Chondrocyte (in vitro differentiated cells): ENCODE measurements at places on chromosomes 4 and X.
A peak's percentile ranks its signal among the peaks of the same experiment; 100 is the strongest.

DNA sequence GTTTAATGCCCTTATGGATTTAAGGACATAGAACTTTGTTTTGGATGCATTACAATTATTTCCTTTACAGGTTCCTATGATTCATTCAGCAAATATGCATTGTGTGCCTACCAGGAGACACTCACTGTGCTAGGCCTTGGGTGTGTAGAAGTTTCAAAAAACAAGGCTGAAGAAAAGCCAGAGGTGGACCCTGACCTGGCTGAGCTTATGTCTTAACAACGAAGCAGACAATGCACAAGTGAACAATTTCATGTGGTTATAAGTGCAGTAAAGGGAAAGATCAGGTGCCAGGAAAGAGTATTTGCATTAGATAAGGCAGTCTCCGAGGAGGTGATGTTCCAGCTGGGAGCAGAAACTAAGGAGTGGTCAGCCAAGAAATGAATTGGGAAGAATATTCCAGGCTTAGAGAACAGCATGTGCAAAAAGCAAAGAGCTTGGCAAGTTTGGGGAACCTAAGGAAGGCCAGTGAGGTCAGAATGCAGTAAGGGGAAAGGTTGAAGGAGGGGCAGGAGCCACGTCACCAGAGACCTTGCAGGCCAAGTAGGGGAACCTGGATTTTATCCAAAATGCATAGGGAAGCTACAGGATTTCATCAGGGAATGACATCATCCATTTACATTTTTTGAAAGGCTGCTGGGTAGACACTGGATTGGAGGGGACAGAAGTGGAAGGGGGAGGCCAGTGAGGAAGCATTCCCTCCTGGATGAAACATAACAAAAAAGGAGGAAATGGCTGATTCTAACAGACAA lies 193.6 kb downstream of the SOWAHB start:
- DNase-seq = no peak
- no peaks in the 10 kb centered on the region for H3K36me3 ChIP-seq
- H3K27me3 ChIP-seq = no peaks in the 10 kb centered on the region

DNA sequence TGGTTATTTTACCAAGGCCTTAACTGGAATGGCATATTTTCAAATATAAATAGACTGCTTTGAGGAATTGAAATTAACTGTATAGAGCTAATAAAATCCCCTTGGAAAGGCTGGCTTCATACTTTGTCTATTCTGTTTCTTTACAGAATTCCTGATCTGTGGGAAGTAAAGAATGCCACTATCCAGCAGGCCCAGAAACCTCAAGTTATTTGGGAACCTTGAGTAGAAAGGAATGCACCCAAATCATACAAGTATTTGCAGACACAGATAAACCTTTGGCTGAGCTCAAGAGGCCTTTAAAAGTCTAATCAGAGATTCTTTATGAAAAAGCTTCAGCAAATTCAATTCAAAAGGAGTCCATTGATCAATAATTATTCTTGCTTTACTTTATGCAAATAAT lies 975.7 kb upstream of the PABPC4L start:
- no peak for DNase-seq
- H3K27ac ChIP-seq = peak overlapping the region; percentile 38
- H3K4me3 ChIP-seq = no peak overlapping the region
- H3K27me3 ChIP-seq = no peaks in the 10 kb centered on the region

GRCh38 chrX:153870791-153871360 lies 15.1 kb downstream of the L1CAM start:
- H3K27ac ChIP-seq = no peak overlapping the region
- peak; percentile 89 for DNase-seq
- no peaks in the 10 kb centered on the region for H3K27me3 ChIP-seq
- H3K36me3 ChIP-seq = no peaks in the 10 kb centered on the region
- no peaks in the 10 kb centered on the region for H3K4me1 ChIP-seq

DNA sequence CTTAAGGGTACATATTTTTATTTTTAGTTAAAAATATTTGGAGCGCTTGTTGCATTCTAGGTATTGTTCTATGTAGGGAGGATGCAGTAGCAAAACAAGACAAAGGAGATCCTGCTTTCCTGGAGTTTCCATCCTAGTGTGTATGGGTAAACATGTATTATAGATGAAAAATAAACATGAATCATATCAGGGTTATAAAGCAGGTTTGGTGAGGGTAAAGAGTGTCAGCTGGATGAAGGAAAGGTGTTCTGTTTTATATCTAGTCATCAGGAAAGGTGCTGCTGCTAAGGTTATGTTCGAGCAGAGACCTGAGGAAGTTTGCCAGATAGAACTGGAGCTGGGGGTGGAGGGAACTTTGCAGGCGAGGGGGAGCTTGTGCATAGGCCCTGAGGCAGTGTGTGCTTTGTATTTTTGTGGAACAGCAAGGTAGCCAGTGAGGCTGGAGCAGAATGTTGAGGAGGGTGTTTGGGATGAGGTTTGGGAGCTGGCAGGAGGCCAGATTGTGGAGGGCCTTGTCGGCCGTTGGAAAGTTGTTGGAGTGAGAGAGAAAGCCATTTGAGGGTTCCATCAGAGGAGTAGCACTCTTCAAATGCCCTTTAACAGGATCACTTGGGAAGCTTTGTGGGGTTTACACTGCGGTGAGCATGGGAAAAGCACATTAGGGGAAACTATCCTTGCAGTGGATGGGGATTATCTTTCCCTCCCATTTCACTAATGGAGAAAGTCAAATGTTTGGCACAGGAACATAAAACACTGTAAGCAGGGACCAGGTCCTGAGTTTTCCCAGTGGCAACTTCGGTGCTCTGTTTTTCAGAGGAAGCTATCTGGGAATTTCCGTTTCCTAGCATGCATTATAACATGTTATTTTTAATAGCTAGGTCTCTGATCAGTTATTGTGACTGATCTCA lies 35.9 kb downstream of the AFF1 start:
- no peaks in the 10 kb centered on the region for H3K27me3 ChIP-seq
- H3K4me3 ChIP-seq = no peak overlapping the region
- H3K27ac ChIP-seq = no peak overlapping the region
- DNase-seq = no peak
- H3K4me1 ChIP-seq = peaks cover 7% of the 10 kb centered on the region
- no peaks in the 10 kb centered on the region for H3K36me3 ChIP-seq

- peaks cover 2% of the 10 kb centered on the region for H3K27me3 ChIP-seq
- H3K27ac ChIP-seq = peak overlapping the region; percentile 74
- peaks cover 15% of the 10 kb centered on the region for H3K4me1 ChIP-seq
- H3K4me3 ChIP-seq = no peak overlapping the region
- no peaks in the 10 kb centered on the region for H3K36me3 ChIP-seq
- no peak for DNase-seq
Measured at GRCh38 chr4:37758226-37758625, 68.3 kb upstream of the PGM2 start.

GRCh38 chrX:3154386-3154975 lies 113.2 kb downstream of the ARSF start:
- H3K4me1 ChIP-seq = peaks cover 11% of the 10 kb centered on the region
- no peaks in the 10 kb centered on the region for H3K27me3 ChIP-seq
- no peak overlapping the region for H3K4me3 ChIP-seq
- H3K27ac ChIP-seq = no peak overlapping the region

DNA sequence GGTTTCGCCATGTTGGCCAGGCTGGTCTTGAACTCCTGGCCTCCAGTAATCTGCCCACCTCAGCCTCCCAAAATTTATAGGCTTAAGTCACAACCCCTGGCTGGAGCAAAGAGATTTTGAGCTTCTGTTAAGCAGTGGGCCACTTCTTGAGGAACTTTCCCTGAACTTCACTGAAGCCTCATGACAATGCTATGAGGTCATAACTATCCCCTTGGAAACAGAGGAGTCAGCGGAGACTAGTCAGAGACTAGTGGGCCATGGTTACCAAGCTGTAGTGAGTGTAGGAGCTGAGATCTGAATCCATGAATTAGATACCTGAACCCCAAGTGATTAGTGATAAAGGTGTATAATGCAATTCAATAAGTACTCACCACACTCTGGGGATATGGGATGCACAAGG lies 145.1 kb upstream of the MSX1 start:
- H3K36me3 ChIP-seq = peaks cover 1% of the 10 kb centered on the region
- H3K27ac ChIP-seq = no peak overlapping the region
- no peak overlapping the region for H3K4me3 ChIP-seq
- H3K27me3 ChIP-seq = no peaks in the 10 kb centered on the region
- DNase-seq = no peak

- H3K27ac ChIP-seq = no peak overlapping the region
- H3K4me3 ChIP-seq = no peak overlapping the region
- H3K36me3 ChIP-seq = peaks cover 1% of the 10 kb centered on the region
- no peaks in the 10 kb centered on the region for H3K4me1 ChIP-seq
Measured at GRCh38 chr4:62571494-62571893, 1371.4 kb downstream of the ADGRL3 start.

DNA sequence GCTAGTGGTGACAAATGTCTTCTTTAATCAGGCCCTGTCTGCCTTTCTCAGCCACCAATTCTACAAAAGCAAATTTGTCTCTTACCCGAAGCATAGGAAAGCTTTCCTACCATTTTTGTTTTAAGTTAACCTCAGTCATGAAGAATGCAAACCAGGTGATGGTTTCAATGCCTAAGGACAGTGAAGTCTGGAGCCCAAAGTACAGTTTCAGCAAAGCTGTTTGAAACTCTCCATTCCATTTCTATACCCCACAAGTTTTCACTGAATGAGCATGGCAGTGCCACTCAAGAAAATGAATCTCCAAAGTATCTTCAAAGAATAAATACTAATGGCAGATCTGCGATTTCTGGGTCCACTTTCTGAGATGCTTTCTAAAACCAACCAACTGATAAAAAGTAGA lies 23.9 kb downstream of the SRD5A3 start:
- H3K4me1 ChIP-seq = peaks cover 11% of the 10 kb centered on the region
- H3K27me3 ChIP-seq = no peaks in the 10 kb centered on the region
- no peak overlapping the region for H3K27ac ChIP-seq
- no peak for DNase-seq
- no peak overlapping the region for H3K4me3 ChIP-seq

- H3K27ac ChIP-seq = peak overlapping the region; percentile 94
- DNase-seq = no peak
- H3K4me3 ChIP-seq = peak overlapping the region; percentile 11
- H3K4me1 ChIP-seq = peaks cover 32% of the 10 kb centered on the region
- no peaks in the 10 kb centered on the region for H3K27me3 ChIP-seq
Measured at GRCh38 chrX:150084496-150085229, 146.4 kb upstream of the EOLA2 start.

GRCh38 chrX:15600049-15600448 lies 711 bp downstream of the ACE2 start:
- no peaks in the 10 kb centered on the region for H3K36me3 ChIP-seq
- DNase-seq = no peak
- no peak overlapping the region for H3K4me3 ChIP-seq

GRCh38 chr4:167509551-167509950 lies 275.3 kb upstream of the SPOCK3 start:
- H3K4me1 ChIP-seq = no peaks in the 10 kb centered on the region
- no peak for DNase-seq
- no peak overlapping the region for H3K27ac ChIP-seq
- H3K4me3 ChIP-seq = no peak overlapping the region
- H3K27me3 ChIP-seq = peaks cover 10% of the 10 kb centered on the region

DNA sequence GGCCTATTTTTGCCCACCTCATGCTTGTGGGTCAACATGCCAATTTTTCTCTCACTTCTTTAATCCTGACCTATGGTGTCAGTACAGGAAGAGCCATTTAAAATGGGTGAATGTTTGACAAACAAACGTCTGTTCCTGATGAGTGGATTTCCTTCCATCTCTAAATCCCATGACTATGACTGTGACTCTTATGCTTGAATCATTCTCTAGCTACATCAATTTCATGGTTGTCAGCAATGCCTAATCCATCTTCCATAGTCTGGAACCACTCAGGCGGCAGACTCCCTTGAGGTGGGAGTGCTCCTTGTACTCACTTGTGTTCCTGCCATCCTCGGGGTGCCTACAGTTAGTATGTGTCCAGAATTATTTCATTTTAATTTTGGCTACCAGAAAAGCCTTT lies 194.9 kb upstream of the RPS6KA3 start:
- peaks cover 5% of the 10 kb centered on the region for H3K4me1 ChIP-seq
- H3K27ac ChIP-seq = peak overlapping the region; percentile 6

DNA sequence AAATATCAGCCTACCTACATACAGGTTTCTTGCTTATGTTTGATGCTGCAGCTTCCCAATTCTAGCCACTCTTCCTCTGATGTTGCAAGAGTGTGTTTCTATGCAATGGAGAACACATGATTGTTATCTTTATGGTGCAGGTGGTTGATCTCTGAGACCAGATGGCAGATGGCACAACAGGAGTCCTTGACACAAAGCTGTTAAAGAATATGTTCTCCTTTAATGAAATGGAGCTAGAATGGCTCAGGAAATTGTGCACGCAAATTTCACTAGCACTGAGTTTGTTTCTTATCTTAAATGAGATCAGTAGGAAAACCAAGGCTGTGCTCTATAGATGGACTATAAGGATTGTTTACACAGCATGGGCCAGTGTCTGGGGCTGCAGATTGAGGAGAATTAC lies 29.9 kb upstream of the TTC29 start:
- peaks cover 6% of the 10 kb centered on the region for H3K4me1 ChIP-seq
- DNase-seq = no peak
- H3K27me3 ChIP-seq = peaks cover 2% of the 10 kb centered on the region
- H3K36me3 ChIP-seq = no peaks in the 10 kb centered on the region

- peak overlapping the region; percentile 12 for H3K4me3 ChIP-seq
- H3K4me1 ChIP-seq = peaks cover 37% of the 10 kb centered on the region
- peaks cover 5% of the 10 kb centered on the region for H3K27me3 ChIP-seq
- peaks cover 9% of the 10 kb centered on the region for H3K36me3 ChIP-seq
Measured at GRCh38 chr4:1169171-1169671, 3.2 kb downstream of the SPON2 start.

GRCh38 chr4:146033149-146033548 lies 94.5 kb upstream of the ZNF827 start:
- H3K4me1 ChIP-seq = peaks cover 3% of the 10 kb centered on the region
- H3K36me3 ChIP-seq = peaks cover 2% of the 10 kb centered on the region
- H3K27me3 ChIP-seq = no peaks in the 10 kb centered on the region

GRCh38 chrX:143378851-143379250 lies 138.4 kb downstream of the SPANXN3 start:
- no peaks in the 10 kb centered on the region for H3K4me1 ChIP-seq
- no peak overlapping the region for H3K27ac ChIP-seq
- no peak for DNase-seq

GRCh38 chrX:113675278-113675677 lies 834.6 kb upstream of the AMOT start:
- DNase-seq = no peak
- H3K4me3 ChIP-seq = no peak overlapping the region
- no peaks in the 10 kb centered on the region for H3K4me1 ChIP-seq
- no peaks in the 10 kb centered on the region for H3K36me3 ChIP-seq
- H3K27ac ChIP-seq = no peak overlapping the region
- peaks cover 8% of the 10 kb centered on the region for H3K27me3 ChIP-seq

- peak overlapping the region; percentile 17 for H3K27ac ChIP-seq
- H3K36me3 ChIP-seq = no peaks in the 10 kb centered on the region
- no peak for DNase-seq
- peaks cover 54% of the 10 kb centered on the region for H3K27me3 ChIP-seq
Measured at GRCh38 chr4:7156328-7156727, 36.0 kb upstream of the SORCS2 start.
